Glutamatergic neuron (in vitro differentiated cells): ENCODE measurements at places on chromosomes 6 and 20.

GRCh38 chr6:3489027-3489757 lies 32.3 kb upstream of the SLC22A23 start:
- no peak for DNase-seq

- no peak for DNase-seq
Measured at GRCh38 chr20:49388744-49389143, 93.7 kb downstream of the KCNB1 start.

GRCh38 chr6:140572129-140572528 lies 1197.7 kb upstream of the CITED2 start:
- no peak for DNase-seq

DNA sequence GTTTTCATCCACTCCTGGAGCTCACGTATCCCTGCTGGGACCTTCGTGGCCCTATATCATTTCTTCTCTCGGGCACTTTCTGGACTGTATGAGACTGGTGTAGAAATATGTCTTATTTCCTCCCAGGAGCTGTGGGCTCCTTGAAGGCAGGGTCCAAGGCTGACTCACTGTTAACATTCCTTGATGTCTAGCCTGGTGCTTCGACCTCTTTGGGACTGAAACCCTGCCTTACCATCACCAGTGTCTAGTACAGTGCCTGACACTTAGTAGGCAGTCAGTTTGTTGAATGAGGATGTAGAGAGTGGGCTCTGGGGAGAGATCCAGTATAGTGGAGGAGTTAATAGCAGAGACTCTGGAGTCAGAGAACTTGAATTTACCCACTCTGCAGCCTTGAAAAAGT lies 23.6 kb downstream of the POFUT1 start:
- no peak for DNase-seq

GRCh38 chr6:164911873-164912580 lies 397.4 kb downstream of the C6orf118 start:
- DNase-seq = no peak

GRCh38 chr6:82035526-82035925 lies 212.0 kb downstream of the IBTK start:
- DNase-seq = no peak

DNA sequence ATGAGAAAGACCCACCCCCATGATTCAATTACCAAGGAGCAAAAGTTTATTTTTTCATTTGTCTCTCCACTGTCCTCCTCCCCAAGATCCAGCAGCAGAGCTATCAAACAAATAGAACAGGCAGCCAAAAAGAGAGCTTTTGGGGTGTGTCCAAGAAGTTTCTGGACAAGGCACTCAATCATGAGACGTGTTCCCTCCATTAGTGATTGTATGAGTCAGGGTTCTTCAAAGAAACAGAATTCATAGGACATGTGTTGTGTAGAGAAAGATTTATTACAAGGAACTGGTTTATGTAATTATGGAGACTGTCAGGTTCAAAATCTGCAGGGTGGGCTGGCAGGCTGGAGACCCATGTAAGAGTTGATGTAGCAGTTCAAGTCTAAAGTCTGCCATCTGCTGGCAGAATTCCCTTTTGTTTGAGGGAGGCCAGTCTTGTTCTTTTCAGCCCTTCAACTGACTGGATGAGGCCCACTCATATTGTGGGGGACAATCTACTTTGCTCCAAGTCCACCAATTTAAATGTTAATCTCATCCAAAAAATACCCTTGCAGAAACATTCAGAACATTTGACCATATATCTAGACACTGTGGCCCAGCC lies 248.1 kb upstream of the OPRM1 start:
- DNase-seq = no peak

DNA sequence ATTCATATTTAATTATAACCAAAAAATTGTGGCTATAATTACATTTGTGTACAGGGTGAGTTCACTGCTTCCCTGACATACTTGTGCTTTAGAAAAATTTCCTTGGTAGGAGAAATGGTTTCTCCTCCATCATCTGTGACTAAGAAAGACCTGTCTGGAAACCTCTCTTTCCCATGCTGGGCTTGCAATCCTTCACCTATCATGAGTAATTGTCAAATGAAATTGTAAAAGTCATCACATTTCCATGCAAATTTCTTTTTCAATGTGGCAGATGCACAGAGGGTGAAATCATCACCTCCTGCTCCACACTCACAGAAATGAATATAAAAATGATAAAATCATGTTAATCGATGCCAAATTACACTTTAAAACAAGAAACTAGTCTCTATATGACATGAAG lies 1.5 kb upstream of the SIRPB1 start:
- no peak for DNase-seq

GRCh38 chr6:21238208-21238607 lies 355.3 kb upstream of the SOX4 start:
- DNase-seq = no peak

DNA sequence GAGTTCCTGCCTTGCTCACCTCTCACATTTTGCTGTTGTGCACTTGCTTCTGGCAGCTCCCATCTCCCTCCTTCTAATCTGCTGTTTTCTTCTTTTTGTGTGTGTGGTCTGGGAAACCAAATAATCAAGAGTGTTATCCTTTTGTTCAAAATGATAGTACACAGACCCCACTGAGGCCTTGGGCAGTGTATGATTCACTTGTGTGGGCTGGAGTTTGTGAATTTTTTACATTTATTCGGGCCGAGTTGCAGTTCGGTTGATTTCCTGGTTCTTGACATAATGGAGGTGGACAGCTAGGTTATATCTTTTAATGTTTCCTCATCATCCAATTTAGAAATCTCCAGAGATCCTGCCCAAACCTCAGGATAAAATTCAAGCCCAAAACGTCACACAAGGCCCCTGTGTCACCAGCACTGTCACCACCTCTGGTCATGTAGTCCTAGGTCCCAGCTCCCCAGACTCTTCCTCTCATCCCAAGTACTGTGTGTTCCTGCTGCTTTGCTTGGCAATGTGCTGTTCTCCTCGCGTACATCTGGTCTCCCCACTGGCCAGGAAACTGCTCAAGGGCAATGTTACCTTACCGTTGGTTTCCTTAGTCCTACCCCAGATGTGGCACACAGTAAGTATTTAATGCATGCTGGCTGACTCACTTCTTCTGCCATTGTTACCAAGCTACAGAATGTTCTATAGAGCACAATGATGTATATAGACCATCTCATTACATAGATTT lies 55.7 kb upstream of the PHACTR2 start:
- no peak for DNase-seq

DNA sequence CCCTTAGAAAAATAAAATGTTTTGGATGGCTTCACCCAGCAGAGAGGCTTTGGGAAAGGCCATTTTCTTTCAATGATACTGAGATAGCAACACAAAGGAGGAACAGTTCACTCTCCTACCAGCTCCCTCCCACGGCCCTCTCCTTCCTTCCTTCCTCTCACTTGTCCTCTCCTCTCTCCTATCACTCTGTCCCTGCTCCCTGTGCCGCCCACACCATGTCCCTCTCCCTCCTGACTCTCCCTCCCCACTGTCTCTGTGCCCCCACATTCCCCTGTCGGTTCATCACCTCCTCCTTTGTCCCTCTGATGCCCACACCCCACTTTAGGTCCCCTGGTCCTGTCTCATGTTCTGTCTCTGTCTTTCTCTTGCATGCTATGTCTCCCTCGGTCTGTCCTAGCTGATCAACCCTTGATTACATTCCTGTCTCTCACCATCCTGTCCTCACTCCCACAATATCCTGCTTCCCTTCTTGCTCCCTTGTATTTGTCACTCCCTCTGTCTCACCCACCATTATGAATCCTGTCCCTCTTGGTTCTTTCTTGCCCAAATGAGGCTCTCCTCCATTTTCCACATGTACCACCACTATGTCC lies 30.1 kb downstream of the ELMO2 start:
- no peak for DNase-seq

- DNase-seq = no peak
Measured at GRCh38 chr20:46552460-46553420, 2.3 kb upstream of the OCSTAMP start.

- DNase-seq = no peak
Measured at GRCh38 chr6:118665011-118665410, 13.6 kb upstream of the CEP85L start.

DNA sequence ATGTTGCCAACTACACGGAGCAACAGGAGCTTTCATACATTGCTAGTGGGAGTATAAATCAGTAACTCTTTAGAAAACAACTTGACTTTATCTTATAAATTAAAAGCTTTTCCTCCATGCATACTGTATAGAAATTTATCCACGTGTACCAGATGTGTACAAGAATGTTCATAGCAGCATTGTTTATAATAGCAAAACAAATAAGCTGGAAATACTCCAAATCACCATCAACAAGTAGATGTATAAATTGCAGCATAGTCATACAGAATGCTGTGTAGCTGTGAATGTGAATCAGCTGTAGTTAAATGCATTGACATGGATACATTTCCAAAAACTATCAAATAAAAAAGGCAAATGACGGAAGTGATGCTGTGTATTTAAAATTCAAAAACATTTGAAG lies 6.0 kb downstream of the PSMF1 start:
- no peak for DNase-seq

DNA sequence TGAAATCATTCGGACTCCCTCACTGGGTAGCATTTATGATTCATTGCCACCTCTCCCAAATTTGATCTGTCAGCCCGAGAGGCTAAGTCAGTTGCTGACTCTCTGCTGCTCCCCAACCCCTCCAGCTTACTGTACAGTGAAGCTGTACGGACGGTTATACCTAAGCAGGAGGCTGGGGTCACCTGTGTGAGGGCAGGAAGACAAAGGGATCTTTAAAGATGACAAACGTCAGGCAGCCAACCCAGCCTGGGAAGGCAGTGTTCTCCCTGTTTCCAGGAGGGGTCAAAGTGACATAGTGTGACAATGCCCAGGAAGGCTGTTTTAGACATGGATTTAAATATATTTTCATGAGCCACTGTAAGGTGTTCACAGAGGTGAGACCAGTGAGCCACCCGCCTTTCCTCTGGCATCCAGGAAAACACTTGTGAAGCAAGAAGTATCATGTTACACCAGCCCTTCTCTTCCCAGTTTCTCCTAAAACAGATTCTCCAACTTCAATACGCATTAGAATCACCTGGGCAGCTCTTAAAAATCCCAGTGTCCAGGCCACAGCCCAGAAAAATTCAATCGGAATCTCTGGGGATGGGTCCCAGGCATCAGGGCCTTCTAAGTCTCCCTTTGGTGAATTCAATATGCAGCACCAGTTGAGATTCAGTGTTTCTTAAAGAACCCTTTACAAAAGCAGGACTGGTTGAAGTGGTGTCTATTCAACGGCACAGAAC lies 6.8 kb upstream of the PAX1 start:
- no peak for DNase-seq

GRCh38 chr20:62671765-62672164 lies 29.5 kb downstream of the SLCO4A1 start:
- no peak for DNase-seq

- DNase-seq = no peak
Measured at GRCh38 chr20:22346716-22347115, 237.7 kb downstream of the FOXA2 start.

DNA sequence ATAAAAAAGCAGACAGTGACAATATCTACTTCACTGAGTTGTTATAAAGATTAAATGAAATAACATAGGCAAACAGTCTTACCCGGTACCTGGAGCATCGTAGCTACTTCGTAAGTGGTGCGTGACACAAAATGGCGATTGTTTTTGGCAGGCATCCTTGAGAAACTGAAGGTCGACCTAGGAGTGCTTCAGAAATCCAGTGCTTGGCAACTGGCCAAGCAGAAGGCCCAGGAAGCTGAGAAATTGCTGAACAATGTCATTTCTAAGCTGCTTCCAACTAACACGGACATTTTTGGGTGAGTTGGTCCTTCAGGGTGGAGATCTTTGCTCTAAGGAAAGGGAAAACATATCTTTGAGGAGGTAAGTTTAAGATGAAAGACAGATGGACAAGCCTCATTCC lies 4.8 kb downstream of the BPIFA2 start:
- no peak for DNase-seq

- no peak for DNase-seq
Measured at GRCh38 chr6:168157272-168158212, 78.5 kb upstream of the FRMD1 start.

GRCh38 chr20:59062081-59062480 lies 19.5 kb upstream of the PRELID3B start:
- no peak for DNase-seq

DNA sequence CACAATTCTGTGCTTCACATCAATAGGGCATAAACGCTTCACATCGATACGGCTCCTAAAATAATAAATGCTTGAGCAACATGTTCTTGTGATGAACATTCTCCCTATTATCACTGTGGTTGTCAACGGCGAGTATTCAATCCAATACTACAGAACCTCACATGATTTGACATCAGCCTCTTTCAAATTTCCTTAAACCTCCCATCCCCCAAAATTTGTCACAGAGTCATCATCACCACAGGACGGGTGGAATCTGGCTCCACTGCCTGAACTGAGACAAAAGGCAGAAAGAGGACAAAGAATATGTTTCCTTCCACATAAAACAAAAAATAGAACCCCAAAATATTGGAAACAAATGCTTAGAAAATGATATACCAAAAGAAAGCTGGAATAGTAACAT lies 7.3 kb downstream of the THEMIS start:
- DNase-seq = no peak

DNA sequence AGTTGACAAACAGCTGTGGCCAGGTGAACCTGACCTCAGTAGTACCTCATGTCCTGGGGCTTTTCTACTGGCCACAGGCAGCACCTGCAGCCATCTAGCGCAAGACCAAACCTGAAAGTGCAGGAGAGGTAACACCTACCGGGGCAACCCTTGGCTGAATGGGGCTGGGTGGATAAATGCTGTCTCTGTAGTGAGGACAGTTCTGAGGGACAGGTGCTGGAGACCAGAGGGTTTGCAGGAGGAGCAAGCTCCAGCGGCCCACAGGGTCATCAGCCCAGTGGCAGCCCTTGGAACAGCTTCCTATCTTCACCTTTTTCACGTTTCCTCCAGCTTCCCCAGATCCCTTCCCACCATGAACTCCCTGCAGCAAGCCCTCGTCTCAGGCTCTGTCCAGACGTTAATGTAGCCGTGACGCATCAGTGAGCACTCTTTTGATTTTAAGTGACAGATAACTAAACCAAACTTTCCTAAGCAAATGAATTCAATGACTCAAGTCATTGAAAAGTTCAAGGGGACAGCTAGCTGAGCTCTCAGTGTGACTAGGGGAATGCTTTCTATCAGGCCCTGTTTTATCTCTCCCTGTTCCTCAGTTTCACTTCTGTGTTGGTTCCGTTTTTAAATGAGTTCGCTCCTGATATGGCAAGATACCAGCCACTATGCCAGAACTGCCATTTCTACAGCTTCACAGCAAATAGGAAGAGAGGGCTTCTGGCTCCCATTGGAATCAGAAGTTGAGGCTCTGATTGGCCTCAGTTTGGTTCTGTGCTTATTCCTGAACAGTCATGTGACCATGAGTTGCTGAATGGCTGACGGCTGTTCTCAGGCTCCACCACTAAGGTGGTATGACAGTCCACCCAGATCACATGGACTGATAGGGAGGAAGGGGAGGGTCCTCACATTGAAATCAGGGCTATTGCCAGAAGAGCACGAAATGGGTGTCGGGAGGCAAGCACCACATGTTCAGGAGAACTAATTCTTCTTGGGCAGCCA lies 12.1 kb upstream of the PFDN4 start:
- DNase-seq = no peak

- no peak for DNase-seq
Measured at GRCh38 chr20:8443464-8444072, 311.5 kb downstream of the PLCB1 start.

- DNase-seq = no peak
Measured at GRCh38 chr6:23754197-23754596, 371.8 kb upstream of the NRSN1 start.

GRCh38 chr20:435558-435957 lies 26.8 kb downstream of the TBC1D20 start:
- no peak for DNase-seq
